Dermis blood vessel endothelial cell (primary cell): ENCODE measurements at places on chromosomes 3 and 15.

DNA sequence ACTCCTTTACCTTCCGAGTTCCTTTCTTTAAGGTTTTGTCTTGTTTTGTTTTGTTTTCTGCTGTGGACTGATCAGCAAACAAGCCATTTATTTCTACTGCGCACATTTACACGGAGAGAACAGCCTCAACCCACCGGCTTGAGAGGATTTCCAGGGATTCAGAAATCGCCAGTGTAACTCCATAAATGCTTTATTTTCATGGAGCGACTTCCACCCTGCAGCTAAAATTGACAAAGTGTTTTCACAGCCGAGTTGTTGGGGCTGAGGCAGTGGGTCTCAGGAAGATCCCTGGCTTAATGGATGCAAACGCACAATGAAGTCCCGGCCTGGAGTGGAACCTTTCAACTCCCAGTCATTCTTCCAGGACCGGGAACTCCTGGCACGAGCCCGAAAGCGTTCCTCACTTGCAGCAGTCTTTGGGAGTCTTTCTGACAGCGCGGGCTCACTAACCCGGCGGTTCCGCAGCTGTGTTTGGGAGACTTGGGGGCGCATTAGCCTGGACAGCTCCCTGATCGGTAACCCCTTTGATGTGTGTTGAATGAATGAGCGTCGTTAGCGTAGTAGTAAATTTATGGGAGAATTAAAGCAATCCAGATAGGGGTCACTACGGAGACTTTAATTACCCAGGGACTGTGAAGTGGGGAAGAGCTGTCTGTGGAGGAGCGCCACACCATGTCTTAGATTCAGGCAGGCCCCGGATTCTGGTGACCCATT, 785 bp upstream of the MYRIP start:
- peak; percentile 67 for DNase-seq

DNA sequence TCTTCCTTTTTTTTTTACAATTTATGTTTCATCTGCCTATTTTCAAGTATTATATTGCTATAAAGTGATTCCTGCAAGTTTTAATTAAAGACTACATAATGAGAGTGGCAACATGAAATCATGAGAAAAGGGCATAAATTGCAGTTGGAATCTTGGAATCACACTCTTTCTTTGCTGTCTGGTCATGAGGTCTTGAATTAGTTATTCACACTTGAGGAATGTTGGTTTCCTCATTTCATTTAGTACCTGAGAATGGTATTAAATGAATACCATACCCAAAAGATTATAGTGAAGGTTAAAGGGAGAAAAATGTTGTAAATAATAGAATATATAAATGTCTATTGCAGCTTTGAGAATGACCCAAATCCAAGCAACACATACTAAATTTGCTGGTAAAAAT, 25.8 kb upstream of the CNTN3 start:
- no peak for DNase-seq

DNA sequence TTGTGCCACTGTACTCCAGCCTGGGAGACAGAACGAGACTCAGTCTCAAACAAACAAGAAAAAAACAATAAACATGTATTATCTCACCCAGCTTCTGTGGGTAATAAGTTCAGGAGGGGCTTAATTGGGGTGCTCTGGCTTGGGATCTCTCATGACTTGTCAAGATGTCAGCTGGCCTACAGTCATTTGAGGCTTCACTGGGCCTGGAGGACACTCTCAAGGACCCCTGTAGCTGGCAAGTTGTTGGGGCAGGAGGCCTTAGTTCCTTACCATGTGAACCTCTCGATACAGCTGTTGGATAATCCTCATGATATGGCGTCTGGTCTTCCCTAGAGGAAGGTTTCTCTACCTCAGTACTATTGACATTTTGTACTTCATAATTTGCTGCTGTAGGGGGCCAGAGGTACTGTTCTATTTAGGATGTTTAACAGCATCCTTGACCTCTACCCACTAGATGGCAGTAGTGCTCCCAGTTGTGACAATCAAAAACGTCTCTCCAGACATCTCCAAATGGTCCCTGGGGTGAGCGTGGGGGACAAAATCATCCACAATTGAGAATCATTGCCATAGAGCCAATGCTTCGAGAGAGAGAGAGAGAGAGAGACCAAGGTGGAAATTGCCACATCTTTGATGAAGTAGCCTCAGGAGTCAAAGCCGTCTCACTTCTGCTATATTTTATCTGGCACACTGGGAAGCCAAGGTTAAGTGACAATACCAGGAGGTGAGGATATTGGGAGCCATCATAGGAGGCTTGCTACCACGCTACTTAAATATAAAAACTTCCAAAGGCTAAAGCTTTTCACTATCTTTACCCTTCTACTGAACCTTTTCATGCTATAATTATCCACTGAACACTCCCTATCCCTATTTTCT, 23.9 kb upstream of the SLTM start:
- peak; percentile 81 for DNase-seq

- DNase-seq = no peak
Observed at GRCh38 chr3:16528581-16528993, 15.1 kb upstream of the RFTN1 start.

- no peak for DNase-seq
Observed at GRCh38 chr15:88785217-88785616, 18.0 kb upstream of the ACAN start.

DNA sequence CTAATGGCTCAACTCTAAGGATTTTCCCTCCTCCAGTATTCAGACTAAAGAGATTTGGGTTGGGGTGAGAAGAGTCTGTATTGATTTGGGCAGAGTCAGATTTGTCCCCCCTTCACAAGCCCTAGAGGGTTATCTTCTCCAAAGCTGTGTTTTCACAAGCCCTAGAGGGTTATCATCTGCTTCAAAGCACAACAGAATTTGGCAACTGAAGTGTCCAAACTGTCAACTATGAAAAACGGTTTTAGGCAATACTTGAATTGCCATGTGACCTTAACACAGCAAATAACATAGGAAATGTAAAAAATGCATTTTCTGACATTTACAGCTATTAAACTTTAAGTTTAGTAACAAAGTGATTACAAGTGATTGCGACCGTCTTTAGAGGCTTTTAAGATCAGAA, 119.9 kb downstream of the IMPG2 start:
- DNase-seq = no peak

GRCh38 chr15:80498652-80499051, 94.5 kb downstream of the ARNT2 start:
- no peak for DNase-seq

- no peak for DNase-seq
Observed at GRCh38 chr15:99154271-99154670, 49.4 kb downstream of the SYNM start.

DNA sequence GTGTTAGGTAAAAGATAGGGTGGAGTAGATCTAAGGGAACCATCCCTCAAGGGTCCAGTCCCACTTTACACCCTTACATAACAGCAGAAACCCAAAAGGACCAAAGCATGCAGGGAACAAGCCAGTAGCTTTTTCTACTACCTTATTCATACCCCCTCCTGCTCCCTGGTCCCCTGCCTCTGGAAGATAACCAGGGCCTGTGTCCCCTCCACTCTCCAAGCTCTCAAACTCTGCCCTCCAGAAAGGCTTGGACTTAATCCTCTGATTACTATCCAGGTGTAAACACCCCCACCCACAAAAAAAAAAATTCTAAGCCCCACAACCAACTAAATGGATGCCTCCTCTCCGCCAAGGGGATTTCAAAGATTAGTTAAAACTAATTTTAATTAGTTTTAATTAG, 33.9 kb upstream of the STRIT1 start:
- no peak for DNase-seq

DNA sequence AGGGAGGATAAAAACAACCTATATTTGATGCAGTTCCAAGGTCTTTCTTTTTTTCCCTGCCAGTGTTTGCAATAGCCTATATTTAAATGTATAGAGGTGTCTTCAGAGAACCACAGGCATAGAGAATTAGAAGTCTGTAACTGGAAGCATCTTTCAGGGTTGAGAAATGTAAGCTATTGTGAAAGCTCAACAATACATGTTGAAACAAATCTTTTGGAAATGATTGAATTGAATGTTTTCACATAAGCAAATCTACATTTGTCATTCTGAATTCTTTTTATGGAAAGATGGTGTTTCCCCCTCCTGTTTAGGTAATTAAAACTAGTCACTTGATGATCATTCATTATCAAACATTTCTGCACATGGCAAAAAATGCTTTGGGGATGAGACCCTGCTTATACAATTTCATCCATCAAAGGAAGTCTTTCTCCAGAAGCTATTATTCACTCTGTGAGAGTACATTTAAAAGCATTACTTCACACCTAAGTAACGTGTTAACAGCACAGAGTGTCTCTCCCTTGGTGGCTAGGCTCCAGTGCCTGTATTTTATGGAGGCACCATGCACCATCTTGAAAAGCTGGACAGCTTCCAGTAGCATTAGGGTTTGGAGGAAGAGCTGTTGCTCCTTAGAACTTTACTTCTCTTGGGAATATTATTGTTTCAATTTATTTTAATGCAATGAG, 406.2 kb downstream of the LSAMP start:
- DNase-seq = no peak

DNA sequence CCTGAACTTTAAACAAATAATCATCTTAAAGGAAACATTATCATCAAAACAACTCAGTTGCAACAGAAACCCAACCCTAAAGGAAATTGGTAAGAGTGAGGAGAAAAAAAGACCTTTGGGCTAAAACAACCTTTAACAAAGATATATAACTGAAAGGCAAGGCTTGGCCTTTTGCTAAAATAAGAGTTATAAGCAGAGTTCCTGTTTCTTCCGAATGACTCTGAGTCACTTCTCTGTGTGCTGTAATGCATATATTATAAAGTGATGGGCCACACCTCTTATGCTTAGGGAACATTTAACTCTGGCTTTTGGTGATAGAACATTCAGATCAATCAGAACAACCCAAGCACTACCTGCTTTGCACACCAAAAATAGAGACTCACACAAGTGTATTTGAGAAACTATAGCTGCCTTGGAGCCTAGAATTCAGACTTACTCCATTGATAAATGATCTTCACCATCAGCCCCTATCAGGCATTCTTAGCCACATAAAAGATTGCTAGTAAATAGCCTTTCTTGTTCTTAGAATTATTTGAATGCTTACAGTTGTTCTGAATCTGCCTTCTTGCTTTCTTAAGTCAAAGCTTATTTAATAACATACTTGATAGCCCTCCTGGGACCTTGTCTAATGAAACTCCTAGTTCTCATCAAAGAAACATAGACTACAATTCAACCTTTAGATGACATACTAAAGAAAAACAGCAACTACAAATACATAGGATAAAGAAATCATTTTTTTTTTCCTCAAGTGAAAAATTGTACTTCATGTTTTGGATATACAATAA, 294.2 kb upstream of the SEMA6D start:
- peak; percentile 62 for DNase-seq
